ENCODE measurements at places on chromosomes 3 and 15.
A peak's percentile ranks its signal among the peaks of the same experiment; 100 is the strongest.

DNA sequence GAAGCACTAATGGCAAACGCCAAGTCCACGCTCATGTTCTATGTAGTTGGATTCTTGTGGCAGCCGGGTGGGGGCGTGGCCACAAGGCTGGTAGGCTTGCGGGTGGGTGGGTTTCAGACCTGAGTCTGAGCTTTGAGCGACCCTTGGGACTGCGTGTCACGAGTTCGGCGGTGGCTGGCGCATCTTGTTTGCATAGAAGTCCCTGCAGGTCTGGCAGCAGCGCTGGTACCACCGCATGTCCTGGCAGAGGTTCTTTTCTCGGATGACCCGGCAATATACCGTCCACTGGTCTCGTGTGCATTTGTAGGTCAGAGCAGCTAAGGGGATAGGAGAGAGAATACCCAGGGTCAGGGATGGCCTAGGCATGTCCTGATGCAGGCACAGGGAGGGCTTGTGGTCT, 241.0 kb upstream of the LYSMD4 start:
- no peak for DNase-seq

DNA sequence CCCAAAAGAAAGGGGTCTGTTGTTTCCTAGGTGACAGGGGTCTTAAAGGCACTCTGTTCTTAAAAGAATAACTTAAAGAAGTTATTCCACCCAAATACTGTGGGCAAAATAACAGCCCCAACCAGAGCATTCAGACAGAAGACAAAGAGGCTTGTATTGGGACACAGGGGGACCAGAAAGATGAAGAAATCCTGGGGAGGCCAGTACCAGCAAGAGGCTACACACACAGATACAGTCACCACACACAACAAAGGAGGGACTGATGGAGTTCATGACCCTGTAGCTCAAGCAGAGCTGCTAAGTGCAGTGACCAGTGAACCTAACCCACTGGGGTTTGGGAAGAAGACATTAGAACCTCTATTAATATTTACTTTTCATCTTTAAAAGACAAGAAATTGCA, 59.0 kb downstream of the MTHFS start:
- no peak for DNase-seq

- DNase-seq: no peak
These were observed 419.1 kb downstream of the TIGIT start for GRCh38 chr3:114712728-114713492.

- DNase-seq: no peak
These were observed 121.9 kb downstream of the CACNA1D start for GRCh38 chr3:53616321-53616720.

DNA sequence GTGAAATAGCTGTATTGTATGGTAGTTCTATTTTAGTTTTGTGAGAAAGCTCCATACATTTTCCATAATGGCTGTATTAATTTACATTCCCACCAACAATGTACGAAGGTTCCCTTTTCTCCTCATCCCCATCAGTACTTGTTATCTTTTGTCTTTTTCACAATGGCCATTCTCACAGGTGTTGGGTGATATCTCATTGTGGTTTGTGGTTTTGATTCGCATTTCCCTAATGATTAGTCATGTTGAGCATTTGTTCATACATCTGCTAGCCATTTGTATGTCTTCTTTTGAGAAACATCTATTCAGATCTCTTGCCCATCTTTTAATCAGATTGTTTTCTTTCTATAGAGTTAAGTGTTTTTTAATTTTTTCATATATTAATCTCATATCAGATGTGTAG, 931.9 kb downstream of the IGSF11 start:
- peak; percentile 64 for DNase-seq

- DNase-seq: no peak
These were observed 211.8 kb upstream of the DPH6 start for GRCh38 chr15:35757765-35758164.

DNA sequence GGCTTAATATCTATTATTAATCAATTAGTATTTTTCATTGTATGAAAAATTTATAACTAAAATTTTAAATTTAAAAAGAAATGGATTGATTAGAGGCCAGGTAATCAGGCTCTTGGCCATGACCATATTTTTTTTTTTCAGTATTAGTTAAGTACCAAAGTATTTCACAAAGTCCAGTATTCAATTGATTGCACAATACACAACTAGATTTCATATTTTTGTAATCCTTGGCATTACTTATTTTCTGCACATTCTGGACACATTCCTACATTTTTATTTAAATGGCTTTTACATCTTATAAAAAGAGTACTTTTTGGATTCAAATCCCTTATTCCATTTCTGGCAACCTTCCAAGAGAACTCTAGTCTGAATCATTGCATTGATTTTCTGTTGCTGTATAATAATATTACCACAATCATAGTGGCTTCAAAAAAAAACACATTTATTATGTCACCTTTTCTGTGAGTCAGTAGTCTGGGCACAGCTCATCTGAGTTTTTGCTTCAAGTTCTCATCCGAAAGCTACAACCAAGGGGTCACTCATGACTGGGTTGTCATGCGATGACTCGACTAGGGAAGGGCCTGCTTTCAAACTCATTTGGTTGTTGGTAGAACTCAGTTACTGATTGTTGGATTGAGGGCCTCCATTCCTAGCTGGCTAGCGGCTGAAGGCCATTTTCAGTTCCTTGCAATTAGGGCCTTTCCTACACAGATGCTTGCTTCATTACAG, 90.7 kb downstream of the CNTN6 start:
- no peak for DNase-seq

DNA sequence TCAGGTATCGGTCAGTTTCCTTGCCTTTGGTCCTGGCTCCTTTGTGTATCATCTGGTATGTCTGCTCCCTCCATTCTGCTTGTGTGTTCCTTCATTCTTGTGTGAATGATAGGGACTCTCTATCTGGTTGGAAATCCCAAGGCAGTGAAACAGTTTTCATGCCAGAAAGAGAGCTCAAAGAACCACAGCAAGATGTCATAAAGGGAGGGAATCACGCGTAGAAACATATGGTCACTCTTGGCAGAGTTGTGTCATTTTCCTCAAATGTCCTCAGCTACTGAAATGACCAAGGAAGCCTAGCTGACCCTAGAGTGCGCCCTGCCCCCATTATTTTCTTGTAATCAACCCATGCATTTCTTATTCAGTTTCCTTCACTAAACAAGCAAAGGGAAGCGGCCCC, 48.0 kb downstream of the RASGRP1 start:
- DNase-seq: peak; percentile 1

DNA sequence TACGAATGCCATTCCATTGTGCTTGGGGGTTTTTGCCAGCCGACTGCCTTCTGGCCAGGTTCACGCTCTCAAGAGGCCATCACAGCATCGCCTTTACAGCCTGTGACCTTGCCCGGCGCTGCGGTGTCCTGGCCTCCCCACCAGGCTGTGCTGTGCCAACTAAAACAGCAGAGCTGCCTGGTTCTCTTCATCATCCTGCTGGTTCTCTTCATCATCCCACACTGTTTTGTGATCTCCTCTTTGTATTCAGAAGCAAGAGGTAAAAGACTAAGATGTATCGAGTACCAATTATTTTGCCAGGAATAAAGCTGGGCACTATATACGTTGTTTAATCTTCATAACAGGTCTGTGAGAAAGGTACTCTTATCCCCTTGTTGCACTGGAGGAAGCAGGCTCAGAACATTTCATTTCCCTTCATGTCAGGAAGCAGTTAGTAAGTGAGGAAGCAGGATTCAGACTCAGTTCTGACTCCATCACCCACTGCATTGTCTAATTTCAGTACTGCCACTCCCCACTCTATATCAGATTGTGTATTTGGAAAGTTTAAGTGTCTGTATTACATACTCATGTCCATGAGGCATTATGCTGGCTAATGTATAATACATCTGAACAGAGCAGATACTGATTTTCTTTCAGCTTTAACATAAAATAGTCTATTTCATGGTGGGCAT, 92.7 kb downstream of the LRRC28 start:
- DNase-seq: no peak

DNA sequence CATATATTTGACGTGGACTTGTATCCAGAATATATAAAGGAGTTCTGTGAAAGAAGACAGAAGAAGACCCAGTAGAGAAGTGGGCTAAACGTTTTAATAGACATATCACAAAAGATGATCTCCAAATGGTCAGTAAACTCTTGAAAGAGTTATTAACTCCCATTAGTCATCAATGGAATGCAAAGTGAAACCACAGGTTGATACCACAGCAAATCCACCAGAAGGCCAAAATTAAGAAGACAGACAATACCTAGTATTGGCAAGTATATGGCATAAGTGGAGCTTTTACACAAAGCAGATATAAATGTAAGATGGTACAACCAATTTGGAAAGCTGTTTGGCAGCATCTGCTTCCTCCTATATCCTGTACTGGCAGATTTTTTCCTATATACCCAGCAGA, 6.0 kb downstream of the SPATA16 start:
- no peak for DNase-seq

DNA sequence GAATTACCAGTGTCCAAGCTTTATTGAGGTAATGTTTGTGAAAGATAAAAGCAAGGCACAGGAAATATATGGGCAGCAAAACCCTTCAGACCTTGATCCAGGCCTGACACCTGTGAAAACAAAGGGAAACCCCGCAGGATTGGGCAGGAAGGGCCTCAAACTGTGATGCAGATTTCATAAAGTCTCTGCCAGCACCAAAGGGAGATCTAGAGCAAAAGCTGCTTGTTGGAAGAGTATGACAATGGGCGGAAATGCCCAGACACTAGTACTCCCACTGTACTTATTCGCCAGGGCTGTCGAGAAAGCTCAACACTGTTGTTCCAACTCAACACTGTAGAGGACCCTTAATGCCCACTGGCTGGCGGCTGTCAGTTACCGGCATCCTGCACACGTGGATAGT, 207.9 kb downstream of the CD47 start:
- DNase-seq: no peak

- DNase-seq: no peak
These were observed 297 bp downstream of the PRC1 start for GRCh38 chr15:90994059-90994416.

DNA sequence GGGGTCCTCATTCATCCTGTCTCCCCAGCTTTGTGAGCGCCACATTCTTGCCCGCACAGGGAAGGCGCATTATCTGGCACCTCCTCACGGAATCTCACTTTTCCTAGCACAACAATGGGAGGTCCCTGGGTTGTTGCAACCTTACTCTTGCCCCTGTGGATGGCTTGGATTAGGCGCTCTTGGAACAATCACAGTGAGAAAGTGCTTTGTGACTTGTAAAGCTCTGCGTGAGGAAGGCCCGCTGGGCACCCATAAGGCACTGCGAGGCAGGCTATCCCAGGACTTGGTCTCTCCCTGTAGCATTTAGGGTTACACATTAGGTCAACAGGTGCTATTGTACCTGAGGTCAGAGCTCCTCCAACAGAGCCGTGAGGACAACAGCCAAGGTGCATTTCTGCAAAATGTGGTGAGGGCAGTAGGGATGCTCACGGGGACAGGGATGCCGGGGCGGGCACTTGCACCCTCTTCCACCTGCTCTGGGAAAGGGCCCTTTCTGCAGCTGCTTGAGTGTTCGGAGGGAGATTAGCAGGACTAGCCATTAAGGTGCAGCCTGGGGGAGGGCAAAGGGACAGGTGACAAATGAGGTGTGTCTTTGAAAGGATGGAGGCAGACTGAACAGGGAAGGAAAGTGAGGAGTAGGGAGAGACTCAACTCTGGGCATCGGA, 13.9 kb upstream of the LRRC15 start:
- DNase-seq: no peak

DNA sequence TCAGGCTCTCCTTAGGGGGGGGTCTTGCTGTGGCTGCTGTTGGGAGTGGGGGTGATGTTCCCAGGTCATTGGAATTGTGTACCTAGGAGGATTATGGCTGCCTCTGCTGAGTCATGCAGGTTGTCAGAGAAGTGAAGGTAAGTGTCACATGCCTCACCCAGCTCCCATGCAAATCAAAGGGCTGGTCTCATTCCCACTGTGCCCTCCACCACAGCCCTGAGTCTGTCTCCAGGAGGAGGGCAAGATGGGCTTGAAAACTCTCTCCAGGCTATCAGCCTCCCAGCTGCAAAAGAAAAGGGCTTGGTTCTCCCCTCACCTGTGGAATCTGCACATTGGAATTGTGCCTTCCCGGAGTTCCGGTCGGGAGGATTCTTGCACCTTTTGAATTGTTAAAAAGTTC, 580.5 kb downstream of the NSUN3 start:
- DNase-seq: no peak

GRCh38 chr15:89368566-89369223, 34.1 kb upstream of the POLG start:
- no peak for DNase-seq

DNA sequence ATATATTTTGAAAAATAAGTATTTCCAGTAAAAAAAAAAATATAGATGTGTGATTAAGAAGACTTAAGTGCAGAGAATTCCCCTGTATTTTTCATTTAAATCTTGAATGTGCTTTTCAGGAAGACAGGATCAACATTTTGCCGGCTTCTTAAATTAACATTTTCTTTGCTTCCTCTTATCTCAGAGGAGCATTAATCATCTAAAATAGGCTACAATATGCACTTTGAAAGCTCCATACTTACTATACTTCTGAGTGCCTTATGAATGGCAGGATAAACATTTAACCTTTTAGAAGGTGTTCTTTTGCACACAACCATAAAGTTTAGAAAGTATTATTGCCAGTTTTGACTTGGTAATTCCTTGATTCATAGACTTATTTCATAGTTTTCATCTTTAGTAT, 164.3 kb downstream of the ECT2 start:
- DNase-seq: no peak

GRCh38 chr3:1513662-1514061, 420.8 kb downstream of the CNTN6 start:
- no peak for DNase-seq

GRCh38 chr3:45554006-45554666, 40.4 kb upstream of the LIMD1 start:
- peak; percentile 46 for DNase-seq
